ENCODE measurements at places on chromosomes 2 and 18.

- DNase-seq: no peak
Observed at GRCh38 chr2:188952901-188953300, 21.3 kb upstream of the COL3A1 start.

DNA sequence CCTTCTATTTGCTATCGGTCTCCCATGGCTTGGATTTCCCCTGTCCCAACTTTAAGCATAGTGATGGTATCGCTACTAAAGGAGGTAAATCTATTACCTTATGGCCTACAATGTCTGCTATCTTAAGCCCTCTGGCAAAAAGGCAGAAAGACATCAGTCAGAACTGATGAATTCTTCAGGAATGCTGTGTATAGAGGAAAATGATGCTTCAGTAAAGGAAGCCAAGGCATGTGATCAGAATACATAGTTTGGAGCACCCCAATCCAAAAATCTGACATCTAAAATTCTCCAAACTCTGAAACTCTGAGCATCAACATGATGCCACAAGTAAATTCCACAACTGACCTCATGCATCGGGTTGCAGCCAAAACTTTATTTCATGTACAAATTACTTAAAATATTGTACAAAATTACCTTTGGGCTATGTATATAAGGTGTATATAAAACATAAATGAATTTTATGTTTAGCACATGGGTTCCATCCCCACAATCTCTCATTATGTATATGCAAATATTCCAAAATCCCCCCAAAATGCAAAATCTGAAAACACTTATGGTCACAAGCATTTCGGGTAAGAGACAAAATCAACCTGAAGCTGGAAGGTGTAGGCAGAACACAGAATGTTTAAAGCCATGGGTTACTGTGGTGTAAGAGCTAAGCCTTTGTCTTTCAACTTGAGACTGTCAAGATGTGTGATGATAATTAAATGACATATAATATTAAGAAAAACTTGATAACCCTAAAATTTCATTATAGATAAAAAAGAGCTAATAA lies 66.2 kb downstream of the CUL3 start:
- DNase-seq: peak; percentile 33

DNA sequence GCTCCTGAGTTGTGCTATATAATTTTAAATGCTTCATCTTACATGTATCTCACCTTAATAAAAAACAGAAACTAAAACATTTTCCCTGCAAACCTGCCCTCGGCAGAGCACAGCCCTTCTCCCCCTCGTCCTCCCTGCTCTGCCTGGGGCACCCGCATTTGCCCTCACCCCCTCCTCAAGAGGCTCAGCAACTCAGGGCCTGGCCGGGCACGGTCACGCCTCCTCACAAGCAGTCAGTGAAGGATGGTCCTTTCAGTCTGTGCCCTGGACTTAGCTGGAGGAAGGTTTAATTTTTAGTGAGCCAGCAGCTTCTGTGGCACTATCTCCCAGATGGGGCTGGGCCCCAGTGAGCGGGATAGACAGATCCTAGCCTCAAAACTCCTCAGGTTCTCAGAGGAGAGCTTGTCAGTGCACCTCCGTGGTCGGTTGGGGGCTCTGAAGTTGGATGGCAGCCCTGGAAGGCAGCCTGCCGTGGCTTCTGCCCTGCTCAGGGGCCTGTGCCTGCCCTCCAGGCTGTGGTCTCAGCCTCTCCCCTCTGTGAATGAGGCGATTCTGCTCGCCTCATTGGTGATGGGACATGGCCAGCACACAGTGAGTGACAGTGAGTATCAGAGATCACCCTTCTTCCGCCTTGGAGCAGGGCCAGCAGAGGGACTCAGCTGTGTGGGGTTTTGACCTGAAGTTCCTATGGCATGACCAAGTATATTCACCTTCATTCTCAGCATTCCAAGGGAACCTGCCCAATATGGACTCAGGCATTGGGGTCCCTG lies 56.3 kb upstream of the AFF3 start:
- DNase-seq: no peak

- no peak for DNase-seq
Observed at GRCh38 chr18:58866066-58866772, 1.5 kb downstream of the ZNF532 start.

GRCh38 chr2:47086571-47086970 lies 68.5 kb downstream of the STPG4 start:
- no peak for DNase-seq

DNA sequence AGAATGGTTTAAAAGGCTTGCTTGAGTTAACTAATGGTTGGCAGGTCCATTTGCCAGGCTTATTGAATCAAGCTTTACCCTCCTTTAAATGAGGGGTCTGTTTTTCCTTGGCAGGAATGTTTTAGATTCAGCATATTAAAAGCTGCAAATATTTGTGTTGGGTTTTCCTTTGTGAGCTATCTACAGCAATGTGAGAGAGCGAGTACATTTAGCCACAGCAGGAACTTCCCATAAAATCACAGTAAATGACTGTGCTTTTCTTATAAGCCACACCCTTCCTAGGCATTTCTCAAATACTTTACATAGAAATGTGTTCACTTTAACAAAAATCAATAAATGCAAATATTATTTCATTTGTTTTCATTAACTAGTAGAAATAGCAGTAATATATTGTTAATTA lies 23.9 kb downstream of the CALCRL start:
- DNase-seq: no peak

- DNase-seq: no peak
Observed at GRCh38 chr2:68330691-68331090, 10.9 kb upstream of the CNRIP1 start.

- no peak for DNase-seq
Observed at GRCh38 chr2:42421157-42421485, 60.1 kb upstream of the COX7A2L start.

GRCh38 chr18:63005306-63005705 lies 290.0 kb downstream of the PHLPP1 start:
- DNase-seq: no peak

DNA sequence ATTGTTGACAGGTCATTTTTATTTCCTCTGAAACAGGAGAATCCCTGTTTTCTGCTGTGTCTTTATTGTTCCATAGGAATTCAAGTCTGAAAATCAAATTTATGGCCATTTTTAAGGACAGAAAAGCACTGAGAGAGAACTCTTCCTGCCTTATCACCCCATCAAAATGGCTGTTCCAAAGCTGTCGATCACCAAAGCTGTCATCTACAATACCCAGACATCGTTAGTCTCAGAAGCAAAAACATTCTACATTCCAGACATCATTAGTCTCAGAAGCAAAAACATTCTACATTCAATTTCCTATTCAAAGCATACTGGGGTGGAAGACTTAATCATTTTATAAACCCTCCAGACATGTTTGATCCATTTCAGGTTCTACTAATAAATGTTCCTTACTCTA lies 44.4 kb downstream of the SCRN3 start:
- no peak for DNase-seq

DNA sequence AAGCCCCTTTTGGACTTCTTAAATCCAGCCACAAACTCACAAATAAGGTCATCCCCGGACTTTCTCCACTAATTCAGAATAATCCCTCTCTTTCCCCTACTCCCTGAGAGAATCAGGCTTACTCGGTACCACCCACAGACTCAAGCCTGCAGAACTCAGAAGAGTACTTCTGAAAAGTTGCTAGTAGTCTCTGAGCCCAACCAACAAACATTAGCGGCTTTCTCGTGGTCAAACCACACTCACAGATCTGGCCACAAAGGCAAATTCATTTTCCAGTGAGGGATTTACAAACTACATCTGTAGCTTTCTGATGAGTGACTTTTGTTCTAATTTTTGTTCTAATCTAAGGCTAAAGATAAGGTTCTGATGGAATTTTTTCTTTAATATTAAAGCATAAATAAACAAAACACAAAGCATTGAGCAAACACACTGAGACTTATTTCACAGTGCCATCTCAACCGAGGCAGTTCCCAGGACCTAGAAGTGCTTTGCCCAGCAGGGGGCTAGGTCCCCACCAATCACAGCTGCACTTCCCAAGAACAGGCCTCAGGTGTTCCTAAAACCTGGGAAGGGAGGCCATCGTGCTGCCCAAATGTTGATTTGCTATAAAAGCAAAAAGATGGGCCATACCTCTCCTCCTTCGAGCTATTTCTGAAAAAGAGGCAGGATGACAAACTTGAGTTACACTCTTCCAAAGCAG lies 110.7 kb downstream of the COLEC12 start:
- no peak for DNase-seq

- no peak for DNase-seq
Observed at GRCh38 chr2:155178921-155179320, 480.4 kb downstream of the KCNJ3 start.

DNA sequence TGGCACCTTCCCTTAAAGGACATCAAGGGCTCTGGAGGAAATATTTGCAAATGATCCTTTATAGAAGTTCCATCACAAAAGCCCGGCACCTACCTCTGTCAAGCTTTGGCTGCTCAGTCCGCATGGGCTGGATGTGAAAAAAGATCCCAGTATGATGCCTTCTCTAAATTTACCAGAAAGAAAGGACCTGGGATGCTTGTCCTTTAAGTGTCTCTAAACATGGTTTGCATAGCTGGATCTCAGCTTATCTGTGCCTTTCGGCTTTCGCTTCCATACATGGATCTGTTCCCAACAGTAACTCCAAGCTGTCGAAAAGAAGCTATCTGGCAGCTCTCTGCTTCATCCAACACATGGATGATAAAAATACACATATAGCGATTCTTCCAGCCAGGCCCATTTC lies 60.4 kb upstream of the SLC8A1 start:
- DNase-seq: no peak

DNA sequence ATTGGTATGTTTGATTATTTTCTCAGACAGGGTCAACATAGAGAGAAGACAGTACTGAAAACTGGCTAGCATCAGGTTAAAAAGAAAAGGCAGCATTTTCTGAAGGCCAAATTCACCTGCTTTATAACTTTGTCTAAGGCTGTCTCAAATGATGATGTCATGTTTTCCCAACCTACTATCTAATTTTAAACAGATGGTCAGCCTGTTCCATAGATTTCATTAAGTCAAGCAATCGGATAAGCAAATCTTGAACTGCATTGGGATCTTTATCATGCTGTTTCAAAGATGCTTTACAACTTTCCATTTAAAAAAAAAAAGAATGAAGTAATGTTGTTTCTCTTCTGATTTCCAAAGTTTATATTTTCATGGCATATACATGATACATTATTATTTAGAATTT lies 56.3 kb upstream of the SPOPL start:
- no peak for DNase-seq

GRCh38 chr18:75054046-75054445 lies 154.9 kb downstream of the PTGR3 start:
- no peak for DNase-seq

DNA sequence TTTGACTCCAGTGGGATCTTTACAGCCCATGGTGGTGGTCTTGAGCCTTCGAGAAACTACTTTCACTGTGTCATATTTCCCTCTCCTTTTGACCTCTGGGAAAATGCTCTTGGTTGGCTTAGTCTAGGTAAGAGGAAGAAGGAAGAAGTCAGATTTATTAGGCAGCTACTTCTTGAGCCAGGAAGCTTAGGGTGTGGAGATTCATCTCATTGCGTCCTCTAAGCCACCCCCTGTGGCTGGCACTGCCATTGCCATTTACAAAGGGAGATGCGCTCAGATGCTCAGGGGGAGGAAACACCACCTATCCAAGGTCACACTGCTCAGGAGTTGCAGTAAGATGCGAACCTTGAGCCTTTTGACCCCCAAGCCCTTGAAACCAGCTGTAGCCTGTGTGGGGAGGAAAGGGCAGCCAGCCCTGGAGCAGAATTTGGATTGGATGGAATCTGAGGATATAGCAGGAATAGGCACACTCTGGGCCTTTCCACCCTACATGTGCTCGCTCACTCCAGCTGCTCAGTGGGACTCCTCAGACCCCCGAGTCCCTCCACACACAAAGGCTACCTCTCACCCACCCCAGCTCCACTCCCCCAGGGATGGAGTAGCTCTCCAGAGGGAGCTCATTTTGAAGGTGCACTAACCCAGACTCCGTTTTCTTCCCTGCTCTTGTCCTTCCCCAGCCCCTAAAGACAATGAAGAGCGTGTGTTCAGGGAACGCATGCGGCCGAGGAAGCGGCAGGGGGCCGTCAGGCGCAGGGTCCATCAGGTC lies 321.3 kb upstream of the EPAS1 start:
- DNase-seq: no peak

DNA sequence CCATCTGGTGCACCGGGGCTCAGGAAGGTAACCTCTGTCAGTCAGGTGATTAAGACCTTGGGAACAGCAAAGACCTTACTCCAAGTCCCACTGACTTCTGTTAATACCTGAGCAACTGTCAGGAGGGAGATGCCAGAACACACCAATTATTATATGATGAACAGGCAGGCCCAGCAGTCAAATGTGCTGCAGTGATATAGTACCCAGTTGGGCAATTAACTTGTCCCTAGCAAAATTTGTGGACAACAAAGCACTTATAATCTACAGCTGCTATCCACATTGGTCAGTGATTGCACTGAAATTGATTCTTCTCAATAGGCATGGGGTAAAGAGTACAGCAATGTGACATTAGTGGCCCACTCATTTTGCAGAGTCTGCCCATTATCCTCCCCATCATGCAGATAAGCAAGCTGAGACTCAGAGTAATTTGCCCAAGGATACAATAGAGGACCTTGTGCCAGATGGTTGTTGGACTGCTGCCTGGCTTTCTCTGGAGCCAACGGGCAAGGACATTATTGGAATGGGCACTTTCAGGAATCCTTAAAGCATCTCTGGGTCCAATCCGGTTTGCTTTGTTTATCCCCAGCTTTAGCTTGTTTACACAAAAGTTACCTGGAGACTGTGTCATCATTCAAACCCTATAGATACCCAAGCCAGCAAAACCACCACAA lies 147.6 kb downstream of the CCBE1 start:
- DNase-seq: no peak

- DNase-seq: no peak
Observed at GRCh38 chr18:72339976-72340375, 204.2 kb downstream of the CBLN2 start.

DNA sequence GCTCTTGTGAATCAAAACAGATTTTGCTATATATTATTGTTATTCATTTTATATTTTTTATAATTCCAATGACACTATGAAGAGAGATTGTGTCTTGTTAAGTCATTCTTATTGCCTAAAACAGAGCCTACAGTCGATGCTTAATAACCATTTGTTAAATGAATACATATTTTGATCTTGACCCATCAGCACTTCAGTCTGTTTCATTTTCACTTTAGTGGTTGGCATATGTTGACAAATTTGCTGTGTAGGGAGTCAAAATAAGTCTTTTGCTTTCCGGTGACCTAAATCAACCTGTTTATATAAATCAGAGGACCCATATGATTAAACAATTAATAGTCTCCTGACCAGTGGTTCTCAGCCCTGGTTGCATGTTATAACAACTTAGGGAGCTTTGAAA lies 97.1 kb downstream of the TXNL1 start:
- no peak for DNase-seq

DNA sequence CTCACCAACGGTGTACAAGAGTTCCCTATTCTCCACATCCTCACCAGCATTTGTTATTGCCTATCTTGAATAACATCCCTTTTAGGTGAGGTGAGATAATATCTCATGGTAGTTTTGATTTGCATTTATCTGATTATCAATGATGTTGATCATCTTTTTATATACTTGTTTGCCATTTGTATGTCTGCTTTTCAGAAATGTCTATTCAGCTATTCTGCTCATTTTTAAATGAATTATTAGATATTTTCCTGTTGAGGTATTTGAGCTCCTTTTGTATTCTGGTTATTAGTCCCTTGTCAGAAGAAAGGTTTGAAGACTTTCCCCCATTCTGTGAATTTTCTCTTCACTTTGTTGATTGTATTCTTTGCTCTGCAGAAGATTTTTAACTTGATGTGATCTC lies 695.5 kb upstream of the DDX18 start:
- no peak for DNase-seq

All from AG08396 (cell line).